Tibial nerve (tissue), 4 donors: ENCODE measurements at places on chromosomes 13 and 19.

- DNase-seq = no peak
- no peak overlapping the region for H3K27ac ChIP-seq
- H3K4me1 ChIP-seq = peaks cover 2% of the 10 kb centered on the region
- no peaks in the 10 kb centered on the region for H3K36me3 ChIP-seq
Measured at GRCh38 chr19:58366585-58367430, 4.3 kb upstream of the ZNF497 start.

GRCh38 chr19:19059837-19060611 is 3.8 kb upstream of the SLC25A42 start:
- no peaks in the 10 kb centered on the region for H3K36me3 ChIP-seq
- no peaks in the 10 kb centered on the region for H3K4me1 ChIP-seq
- no peak overlapping the region for H3K4me3 ChIP-seq

- no peak for DNase-seq
- H3K4me3 ChIP-seq = no peak overlapping the region
- H3K4me1 ChIP-seq = no peaks in the 10 kb centered on the region
- no peaks in the 10 kb centered on the region for H3K27me3 ChIP-seq
Measured at GRCh38 chr13:42038661-42039456, 9.6 kb upstream of the DGKH start.

- H3K27ac ChIP-seq = no peak overlapping the region
- H3K4me1 ChIP-seq = peaks cover 6% of the 10 kb centered on the region
- no peak overlapping the region for H3K4me3 ChIP-seq
- peaks cover 7% of the 10 kb centered on the region for H3K36me3 ChIP-seq
Measured at GRCh38 chr19:49091391-49092038, 6.3 kb downstream of the SNRNP70 start.

GRCh38 chr13:78719367-78719766 is 60.4 kb upstream of the OBI1 start:
- no peaks in the 10 kb centered on the region for H3K4me1 ChIP-seq
- no peaks in the 10 kb centered on the region for H3K27me3 ChIP-seq
- DNase-seq = no peak
- no peak overlapping the region for H3K4me3 ChIP-seq
- H3K36me3 ChIP-seq = no peaks in the 10 kb centered on the region

- no peak overlapping the region for H3K27ac ChIP-seq
- no peak overlapping the region for H3K4me3 ChIP-seq
- no peaks in the 10 kb centered on the region for H3K4me1 ChIP-seq
- H3K27me3 ChIP-seq = no peaks in the 10 kb centered on the region
- DNase-seq = no peak
Measured at GRCh38 chr13:59299584-59299983, 864.1 kb downstream of the DIAPH3 start.

GRCh38 chr13:50692396-50692915 is 151.0 kb downstream of the DLEU7 start:
- DNase-seq = no peak
- H3K4me1 ChIP-seq = peaks cover 49% of the 10 kb centered on the region
- H3K27me3 ChIP-seq = no peaks in the 10 kb centered on the region

- no peak for DNase-seq
- no peaks in the 10 kb centered on the region for H3K27me3 ChIP-seq
- no peak overlapping the region for H3K4me3 ChIP-seq
- H3K27ac ChIP-seq = no peak overlapping the region
- no peaks in the 10 kb centered on the region for H3K36me3 ChIP-seq
Measured at GRCh38 chr19:1665565-1666047, 13.2 kb upstream of the TCF3 start.

GRCh38 chr13:49759503-49759902 is 33.0 kb downstream of the KPNA3 start:
- no peaks in the 10 kb centered on the region for H3K27me3 ChIP-seq
- no peak overlapping the region for H3K4me3 ChIP-seq
- no peak overlapping the region for H3K27ac ChIP-seq
- no peak for DNase-seq
- no peaks in the 10 kb centered on the region for H3K36me3 ChIP-seq

GRCh38 chr13:53612200-53612599 is 583.6 kb downstream of the OLFM4 start:
- no peak overlapping the region for H3K4me3 ChIP-seq
- no peaks in the 10 kb centered on the region for H3K27me3 ChIP-seq
- no peaks in the 10 kb centered on the region for H3K4me1 ChIP-seq
- H3K36me3 ChIP-seq = no peaks in the 10 kb centered on the region
- DNase-seq = no peak
- H3K27ac ChIP-seq = no peak overlapping the region

GRCh38 chr13:50365408-50366391 is 350.5 kb downstream of the KCNRG start:
- H3K27me3 ChIP-seq = no peaks in the 10 kb centered on the region
- DNase-seq = no peak
- H3K4me1 ChIP-seq = no peaks in the 10 kb centered on the region
- no peak overlapping the region for H3K4me3 ChIP-seq

GRCh38 chr13:27933118-27933517 is 13.3 kb downstream of the PDX1 start:
- no peak for DNase-seq
- peaks cover 7% of the 10 kb centered on the region for H3K4me1 ChIP-seq
- H3K36me3 ChIP-seq = no peaks in the 10 kb centered on the region
- H3K27ac ChIP-seq = no peak overlapping the region
- H3K4me3 ChIP-seq = no peak overlapping the region

DNA sequence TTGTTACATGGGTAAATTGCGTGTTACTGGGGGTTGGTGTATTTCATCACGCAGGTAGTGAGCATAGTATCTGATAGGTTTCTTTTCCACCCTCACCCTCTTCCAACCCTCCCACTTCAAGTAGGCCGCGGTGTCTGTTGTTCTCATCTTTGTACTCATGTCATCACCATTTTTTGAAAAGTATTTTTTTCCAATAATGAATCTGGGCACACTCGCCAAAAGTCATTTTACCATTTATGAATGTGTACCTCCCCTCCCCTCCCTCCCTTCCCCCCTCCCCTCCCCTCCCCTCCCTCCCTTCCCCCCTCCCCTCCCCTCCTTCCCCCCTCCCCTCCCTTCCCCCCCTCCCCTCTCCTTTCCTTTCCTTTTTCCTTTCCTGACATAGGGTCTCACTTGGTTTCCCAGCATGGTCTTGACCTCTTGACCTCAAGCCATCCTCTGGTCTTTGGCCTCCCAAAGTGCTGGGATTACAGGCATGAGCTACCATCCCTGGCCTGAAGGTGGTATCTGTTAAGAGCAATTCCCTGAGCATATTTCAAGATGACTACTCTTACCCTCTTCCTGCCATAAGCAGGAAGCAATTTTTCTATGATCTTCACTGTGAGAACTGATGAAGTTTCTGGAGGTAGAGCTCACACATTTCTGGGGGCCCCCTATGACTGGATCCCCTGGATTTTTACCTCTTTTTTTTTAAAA is 15.7 kb downstream of the ZNF627 start:
- peaks cover 5% of the 10 kb centered on the region for H3K36me3 ChIP-seq
- H3K27ac ChIP-seq = no peak overlapping the region
- H3K4me1 ChIP-seq = no peaks in the 10 kb centered on the region
- no peak for DNase-seq

DNA sequence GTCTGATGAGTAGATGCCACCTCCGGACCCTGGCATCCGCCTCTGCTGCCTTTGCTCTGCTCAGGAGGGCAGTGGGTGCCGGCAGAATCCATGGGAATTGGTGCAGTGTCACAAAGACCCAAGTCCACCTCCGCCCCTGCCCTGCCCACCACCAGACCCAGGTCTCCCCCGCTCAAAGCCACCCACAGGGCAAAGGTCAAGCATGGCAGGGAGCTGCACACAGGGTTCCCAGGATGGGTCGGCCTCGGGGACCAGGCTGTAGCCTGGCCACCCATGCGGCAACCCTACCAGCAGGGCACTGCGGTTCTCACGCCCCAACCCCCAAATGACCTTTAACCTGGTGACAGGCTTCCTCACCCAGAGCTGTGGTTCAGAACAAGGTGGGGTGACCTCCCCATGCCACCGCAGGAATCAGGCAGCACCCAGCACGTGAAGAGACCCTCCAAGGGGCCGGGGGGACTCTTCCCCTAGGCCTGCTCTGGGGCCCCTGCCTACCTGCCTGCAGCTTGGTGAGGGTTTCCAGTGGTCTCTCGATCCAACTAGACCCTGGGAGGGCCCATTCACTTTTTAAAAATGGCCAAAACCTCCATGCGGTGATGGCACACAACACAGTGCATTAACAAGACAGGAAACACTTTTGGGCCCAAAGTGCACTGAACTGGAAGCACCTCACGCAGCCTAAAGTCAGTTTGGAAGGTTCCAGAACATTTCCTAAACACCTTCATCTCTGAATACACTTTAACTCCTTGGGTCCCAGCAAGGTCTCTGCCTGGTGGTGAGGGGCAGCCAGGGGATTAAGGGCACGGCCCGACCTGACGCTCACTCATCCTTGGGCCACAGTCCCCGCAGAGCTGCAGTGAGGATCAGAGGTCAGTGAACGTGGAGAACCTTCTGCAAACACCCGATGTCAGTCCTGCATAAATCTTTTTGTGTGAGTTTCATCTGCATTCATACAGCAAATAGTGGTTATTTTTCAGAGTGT is 11.0 kb downstream of the GAS6 start:
- H3K4me3 ChIP-seq = no peak overlapping the region
- no peak overlapping the region for H3K27ac ChIP-seq
- no peaks in the 10 kb centered on the region for H3K27me3 ChIP-seq
- H3K4me1 ChIP-seq = peaks cover 42% of the 10 kb centered on the region
- no peak for DNase-seq

DNA sequence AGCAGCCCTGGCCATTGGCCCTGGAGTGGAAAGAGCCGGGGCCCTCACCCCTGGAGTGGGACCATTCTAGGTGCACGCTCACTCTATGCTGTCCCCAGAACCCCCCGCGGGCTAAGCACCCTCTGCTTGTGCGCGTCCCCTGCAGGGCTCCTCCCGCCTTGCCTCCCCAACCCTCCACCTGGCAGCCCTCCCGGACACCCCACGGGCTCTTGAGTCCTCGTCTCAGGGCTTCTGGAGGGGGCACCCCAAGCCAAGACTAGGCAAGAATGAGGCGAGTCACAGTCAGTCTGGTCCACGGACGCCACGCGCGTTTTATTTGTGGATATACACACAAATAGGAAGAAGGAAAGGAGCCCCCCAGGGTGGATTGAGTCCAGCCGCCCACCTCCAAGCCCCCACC is 7.0 kb upstream of the TMEM161A start:
- H3K27ac ChIP-seq = no peak overlapping the region
- H3K27me3 ChIP-seq = no peaks in the 10 kb centered on the region
- DNase-seq = no peak
- no peak overlapping the region for H3K4me3 ChIP-seq
- peaks cover 10% of the 10 kb centered on the region for H3K4me1 ChIP-seq

- no peak overlapping the region for H3K4me3 ChIP-seq
- no peaks in the 10 kb centered on the region for H3K4me1 ChIP-seq
- H3K27ac ChIP-seq = no peak overlapping the region
Measured at GRCh38 chr19:13255041-13255718, 105.0 kb downstream of the IER2 start.

GRCh38 chr13:74210693-74211393 is 76.6 kb upstream of the KLF12 start:
- no peak overlapping the region for H3K4me3 ChIP-seq
- no peaks in the 10 kb centered on the region for H3K27me3 ChIP-seq
- no peak overlapping the region for H3K27ac ChIP-seq
- H3K4me1 ChIP-seq = peaks cover 6% of the 10 kb centered on the region

- H3K27me3 ChIP-seq = no peaks in the 10 kb centered on the region
- H3K36me3 ChIP-seq = no peaks in the 10 kb centered on the region
- no peak overlapping the region for H3K4me3 ChIP-seq
- no peak overlapping the region for H3K27ac ChIP-seq
- no peak for DNase-seq
Measured at GRCh38 chr19:35461060-35461459, 13.0 kb downstream of the FFAR2 start.

GRCh38 chr19:40381321-40381720 is 8.7 kb downstream of the HIPK4 start:
- no peak overlapping the region for H3K4me3 ChIP-seq
- no peaks in the 10 kb centered on the region for H3K36me3 ChIP-seq
- H3K27me3 ChIP-seq = no peaks in the 10 kb centered on the region
- no peak for DNase-seq
- H3K4me1 ChIP-seq = no peaks in the 10 kb centered on the region
- no peak overlapping the region for H3K27ac ChIP-seq

GRCh38 chr13:104382951-104383350 is 1316.7 kb upstream of the SLC10A2 start:
- H3K4me1 ChIP-seq = no peaks in the 10 kb centered on the region
- no peak for DNase-seq
- H3K4me3 ChIP-seq = no peak overlapping the region
- H3K36me3 ChIP-seq = no peaks in the 10 kb centered on the region

- DNase-seq = no peak
- H3K4me1 ChIP-seq = no peaks in the 10 kb centered on the region
- no peaks in the 10 kb centered on the region for H3K27me3 ChIP-seq
Measured at GRCh38 chr13:36090592-36090991, 40.6 kb downstream of the DCLK1 start.

GRCh38 chr13:50152224-50152623 is 137.0 kb downstream of the KCNRG start:
- no peaks in the 10 kb centered on the region for H3K4me1 ChIP-seq
- H3K27ac ChIP-seq = peak overlapping the region; percentile 74
- H3K36me3 ChIP-seq = no peaks in the 10 kb centered on the region
- H3K27me3 ChIP-seq = no peaks in the 10 kb centered on the region
- H3K4me3 ChIP-seq = peak overlapping the region; percentile 17
- no peak for DNase-seq

- no peaks in the 10 kb centered on the region for H3K36me3 ChIP-seq
- H3K4me3 ChIP-seq = no peak overlapping the region
- DNase-seq = no peak
Measured at GRCh38 chr13:27037571-27037970, 134.0 kb downstream of the USP12 start.

DNA sequence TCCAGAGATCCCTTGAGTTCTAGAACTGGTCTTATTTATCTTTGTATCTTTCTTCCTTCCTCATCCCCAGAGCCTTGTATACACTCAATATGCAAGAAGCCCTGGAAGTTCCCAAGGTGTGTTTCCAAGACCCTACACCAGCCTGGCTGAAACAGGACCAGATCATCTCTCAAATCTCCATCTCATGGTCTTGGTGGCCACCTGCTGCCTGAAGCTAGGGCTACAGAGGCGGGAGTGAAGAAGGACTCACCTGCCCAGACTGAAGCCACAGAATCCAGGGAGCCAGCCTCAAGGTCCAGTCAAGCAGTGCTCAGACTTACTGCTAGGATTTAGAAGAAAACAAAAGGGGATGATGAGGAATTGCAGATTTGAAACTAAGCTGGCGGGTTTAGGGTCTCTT is 6.1 kb upstream of the CYSLTR2 start:
- no peaks in the 10 kb centered on the region for H3K4me1 ChIP-seq
- no peak for DNase-seq
- no peak overlapping the region for H3K4me3 ChIP-seq
- H3K36me3 ChIP-seq = no peaks in the 10 kb centered on the region
- no peaks in the 10 kb centered on the region for H3K27me3 ChIP-seq

- H3K4me3 ChIP-seq = no peak overlapping the region
- no peaks in the 10 kb centered on the region for H3K36me3 ChIP-seq
- DNase-seq = no peak
- no peaks in the 10 kb centered on the region for H3K27me3 ChIP-seq
- H3K27ac ChIP-seq = no peak overlapping the region
Measured at GRCh38 chr13:46490129-46490528, 62.8 kb upstream of the LRCH1 start.

GRCh38 chr13:90428522-90429210 is 918.8 kb upstream of the MIR17HG start:
- DNase-seq = no peak
- no peaks in the 10 kb centered on the region for H3K27me3 ChIP-seq
- H3K4me3 ChIP-seq = no peak overlapping the region
